ENCODE measurements at places on chromosomes 6 and 20.

GRCh38 chr6:104686550-104687175 lies 173.1 kb downstream of the HACE1 start:
- DNase-seq: no peak

- DNase-seq: no peak
These were observed 3.0 kb upstream of the CDK5RAP1 start for GRCh38 chr20:33404281-33404680.

DNA sequence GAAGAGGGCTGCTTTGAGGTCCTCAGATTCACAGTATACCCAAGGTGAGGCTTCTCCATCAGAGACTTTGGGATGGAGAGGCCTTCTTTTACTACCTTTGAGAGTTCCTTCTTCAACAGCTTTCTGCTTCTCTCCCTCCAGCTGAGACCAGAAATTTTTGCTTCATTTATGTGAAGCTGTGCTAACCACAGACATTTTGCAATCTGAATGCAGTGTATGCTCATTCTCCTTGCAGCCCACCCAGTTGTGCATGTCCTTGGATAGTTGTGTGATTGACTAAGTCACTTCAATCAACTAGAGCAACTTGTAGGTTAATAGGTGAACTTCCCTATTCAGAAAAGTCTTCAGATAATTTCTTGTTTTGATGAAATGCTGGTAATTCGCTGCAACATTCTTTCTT lies 20.1 kb downstream of the DCBLD1 start:
- no peak for DNase-seq

GRCh38 chr6:134632024-134632423 lies 314.1 kb upstream of the SGK1 start:
- no peak for DNase-seq

DNA sequence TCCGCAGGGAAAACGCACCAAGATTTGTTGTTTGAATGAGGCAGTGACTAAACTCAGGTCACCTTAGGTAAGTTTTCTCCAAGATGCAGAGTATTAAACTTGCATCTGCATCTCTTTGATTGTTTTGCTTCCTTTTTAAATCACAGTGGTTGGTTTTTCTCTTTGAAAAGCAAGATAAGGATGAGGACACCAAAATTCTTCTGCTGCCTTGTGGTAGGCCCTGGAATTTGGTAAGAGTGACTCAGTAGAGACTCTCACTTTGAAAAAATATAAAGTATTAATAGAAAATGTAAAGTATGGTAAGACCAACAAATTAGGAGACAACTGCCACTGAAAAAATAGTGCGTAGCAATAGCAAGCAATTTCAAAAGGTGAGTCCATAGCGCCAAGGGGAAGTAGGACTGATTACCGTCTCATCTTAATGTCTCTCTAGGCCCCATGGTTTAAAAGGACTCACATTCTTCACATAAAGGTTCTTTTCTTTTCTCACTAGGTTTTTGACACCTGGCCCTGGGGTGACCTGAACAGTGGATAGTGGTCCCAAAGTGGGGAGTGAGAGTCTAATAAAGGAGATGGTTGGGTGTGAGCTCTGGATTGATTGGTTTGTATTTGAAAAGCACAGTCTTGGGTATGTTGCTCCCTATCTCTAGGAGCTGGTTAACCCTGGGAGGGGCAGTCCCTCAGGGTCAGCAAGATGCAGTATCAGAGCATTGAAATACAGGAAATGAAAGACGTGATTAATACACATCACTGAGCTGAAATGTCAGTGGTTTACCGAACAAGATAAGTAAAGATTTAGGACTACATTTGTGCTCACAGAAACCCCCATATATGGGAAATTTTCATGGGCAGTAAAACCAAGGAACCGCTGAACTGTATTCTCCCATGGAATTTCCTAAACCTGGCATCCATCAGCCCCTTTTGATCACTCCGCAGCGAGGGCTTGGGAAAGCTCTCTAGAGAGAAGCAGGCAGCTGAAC lies 221.2 kb downstream of the SLC24A3 start:
- no peak for DNase-seq

Data from NAMALWA (cell line).